ENCODE measurements at places on chromosomes 7 and 10.

GRCh38 chr7:121440857-121441503 lies 44.9 kb upstream of the FAM3C start:
- DNase-seq, result no peak

DNA sequence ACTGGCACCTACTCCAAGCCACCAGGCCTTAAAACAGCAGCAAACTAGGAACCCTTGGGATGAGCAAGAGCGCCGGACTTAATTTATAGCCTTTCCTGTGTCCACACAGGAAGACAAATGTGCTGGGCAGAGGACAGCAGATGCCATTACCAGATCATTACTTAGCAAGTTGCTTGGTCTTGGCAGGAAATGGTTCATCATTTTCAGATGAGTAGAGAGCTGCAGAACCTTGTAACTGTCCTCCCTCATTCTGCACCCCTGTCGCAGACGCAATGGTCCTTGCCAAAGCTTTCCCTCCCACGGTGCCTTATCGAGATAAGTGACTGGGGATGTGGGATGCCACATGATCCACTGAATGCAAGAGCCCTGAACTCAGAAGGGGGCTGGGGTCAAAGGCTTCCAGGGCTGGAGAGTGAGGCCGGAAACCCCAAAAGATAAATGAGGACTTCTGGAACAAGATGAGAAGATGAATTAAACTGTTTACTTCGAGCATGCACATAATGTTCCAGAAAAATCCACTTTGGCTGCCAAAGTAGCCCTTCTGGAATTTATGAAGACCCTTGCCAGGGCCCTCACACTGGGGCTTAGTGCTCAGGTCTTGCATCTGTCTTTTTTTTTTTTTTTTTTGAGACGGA lies 145.6 kb upstream of the ZNF32 start:
- no peak for DNase-seq

- no peak for DNase-seq
These were observed 77.0 kb downstream of the ABLIM1 start for GRCh38 chr10:114581071-114581470.

- DNase-seq, result no peak
These were observed 209.4 kb upstream of the KLF14 start for GRCh38 chr7:130943336-130943901.

DNA sequence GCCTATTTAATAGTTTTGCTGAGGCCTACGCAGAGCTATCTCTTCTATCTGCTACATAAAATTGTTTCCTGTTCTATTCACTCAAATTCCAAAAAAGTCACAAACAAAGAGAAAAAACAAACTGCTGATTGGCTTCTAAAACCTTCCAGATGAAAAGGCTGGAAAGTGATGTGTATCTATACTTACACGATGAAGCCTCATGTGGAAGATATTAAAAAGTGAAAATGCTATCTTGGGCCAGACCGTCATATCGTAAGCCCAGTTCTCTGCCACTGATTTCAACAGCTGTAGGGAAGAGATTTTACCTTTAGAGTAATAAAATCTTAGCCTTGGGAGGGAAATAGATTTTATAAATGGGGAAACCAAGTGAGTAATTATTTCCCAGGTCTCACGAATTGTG lies 394.8 kb downstream of the KIF20B start:
- no peak for DNase-seq

GRCh38 chr7:35998481-35998880 lies 154.6 kb upstream of the EEPD1 start:
- no peak for DNase-seq

DNA sequence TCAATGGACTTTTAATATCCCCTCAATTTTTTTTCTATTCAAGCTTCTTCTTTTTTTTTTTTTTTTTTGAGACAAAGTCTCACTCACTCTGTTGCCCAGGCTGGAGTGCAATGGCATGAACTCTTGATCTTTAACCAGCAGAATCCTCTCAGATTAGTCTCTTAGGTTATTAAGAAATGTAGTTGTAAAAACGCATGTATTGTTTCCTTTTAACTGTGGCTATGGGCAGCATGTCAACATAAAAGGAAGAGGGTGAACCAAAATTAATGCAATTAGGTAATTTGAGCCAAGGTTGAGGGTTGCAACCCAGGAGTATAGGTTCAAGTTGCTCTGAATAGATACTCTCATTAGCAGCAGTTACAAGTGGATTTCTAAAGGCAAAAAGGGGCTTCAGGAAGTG lies 4.3 kb upstream of the GSTO1 start:
- no peak for DNase-seq

GRCh38 chr10:79027147-79028055 lies 41.4 kb upstream of the ZMIZ1 start:
- no peak for DNase-seq

DNA sequence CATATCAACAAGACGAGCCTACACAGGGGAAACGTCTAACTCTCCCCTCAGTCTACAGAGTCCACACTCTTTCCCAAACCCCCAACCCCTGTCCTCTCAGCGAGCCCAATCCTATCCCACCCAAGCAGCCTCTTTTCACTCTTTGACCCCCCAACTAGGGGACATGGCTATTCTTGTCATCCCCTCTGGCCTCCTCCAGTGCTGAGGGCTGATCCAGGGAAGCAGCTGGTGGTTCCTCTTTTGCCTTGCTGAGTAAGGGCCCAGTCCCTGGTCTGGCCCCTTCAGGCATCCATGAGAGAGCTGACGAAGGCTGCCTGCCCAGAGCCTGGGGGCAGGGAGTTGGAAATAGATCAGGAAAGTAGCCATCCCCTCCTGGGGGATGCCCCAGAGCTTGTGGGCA lies 6.4 kb downstream of the NOBOX start:
- no peak for DNase-seq

GRCh38 chr7:132639983-132640382 lies 63.7 kb upstream of the PLXNA4 start:
- DNase-seq, result no peak
